ENCODE measurements at places on chromosomes 12 and 14. TPM values are rescaled to one million over a fixed set of nuclear protein-coding genes. Genes with fewer than 3 reads are reported as not detected.

Gene A2ML1
- not detected for polyA plus RNA-seq

DNA sequence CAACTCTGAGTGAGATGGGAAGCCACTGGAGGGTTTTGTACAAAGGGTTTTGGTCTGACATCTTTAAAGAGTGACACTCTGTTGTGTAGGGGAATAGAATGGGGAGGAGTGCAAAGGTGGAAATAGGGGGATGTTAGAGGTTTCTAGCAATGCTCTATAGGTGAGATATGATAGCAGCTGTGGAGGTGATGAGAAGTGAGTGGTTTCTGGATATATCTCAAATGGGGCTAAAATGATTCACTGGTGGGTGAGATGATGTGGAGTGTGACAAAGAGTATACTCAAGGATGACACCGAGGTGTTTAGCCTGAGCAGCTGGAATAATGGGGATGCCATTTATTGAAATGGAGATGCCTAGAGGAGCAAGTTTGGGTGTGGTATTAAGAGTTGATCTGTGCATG lies 426.4 kb downstream of the PCNX1 start:
- no peaks in the 10 kb centered on the region for H3K27me3 ChIP-seq
- H3K4me3 ChIP-seq = peak overlapping the region; percentile 23
- peaks cover 27% of the 10 kb centered on the region for H3K36me3 ChIP-seq
- DNase-seq = no peak

DNA sequence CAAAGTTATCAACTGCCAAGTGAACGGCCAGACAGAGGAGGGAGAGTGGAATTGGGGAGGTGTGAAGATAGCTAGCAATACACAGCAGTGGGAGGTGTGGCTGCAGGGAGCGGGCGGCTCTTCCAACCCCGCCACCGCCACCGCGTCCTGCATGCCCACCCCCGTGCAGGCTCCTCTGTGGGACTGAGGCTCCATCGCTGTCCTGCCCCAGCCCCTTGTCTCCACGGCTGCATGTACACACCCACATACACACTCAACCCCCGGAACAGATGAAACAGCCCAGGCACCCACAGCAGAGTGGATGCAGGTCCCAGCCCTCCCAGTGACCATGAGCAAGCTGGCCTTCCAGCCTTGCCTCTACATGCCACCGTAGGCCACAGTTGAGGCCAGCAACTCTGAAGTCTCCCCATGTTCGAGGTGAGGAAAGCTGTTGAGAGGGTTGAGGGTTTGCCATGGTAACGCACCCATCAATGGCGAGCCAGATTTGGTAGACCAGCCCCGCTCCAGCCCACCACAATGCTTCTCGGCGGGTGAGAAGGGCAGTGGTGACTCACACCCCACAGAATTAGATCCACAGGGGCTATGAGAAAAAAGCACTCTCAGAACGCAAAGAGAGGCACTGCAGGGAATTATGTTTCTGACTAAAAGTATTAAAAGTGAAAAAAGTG lies 39.3 kb downstream of the PITPNM2 start:
- no peak overlapping the region for H3K4me3 ChIP-seq
- H3K4me1 ChIP-seq = peaks cover 51% of the 10 kb centered on the region
- peak overlapping the region; percentile 18 for H3K27ac ChIP-seq
- DNase-seq = no peak
- no peaks in the 10 kb centered on the region for H3K27me3 ChIP-seq

DNA sequence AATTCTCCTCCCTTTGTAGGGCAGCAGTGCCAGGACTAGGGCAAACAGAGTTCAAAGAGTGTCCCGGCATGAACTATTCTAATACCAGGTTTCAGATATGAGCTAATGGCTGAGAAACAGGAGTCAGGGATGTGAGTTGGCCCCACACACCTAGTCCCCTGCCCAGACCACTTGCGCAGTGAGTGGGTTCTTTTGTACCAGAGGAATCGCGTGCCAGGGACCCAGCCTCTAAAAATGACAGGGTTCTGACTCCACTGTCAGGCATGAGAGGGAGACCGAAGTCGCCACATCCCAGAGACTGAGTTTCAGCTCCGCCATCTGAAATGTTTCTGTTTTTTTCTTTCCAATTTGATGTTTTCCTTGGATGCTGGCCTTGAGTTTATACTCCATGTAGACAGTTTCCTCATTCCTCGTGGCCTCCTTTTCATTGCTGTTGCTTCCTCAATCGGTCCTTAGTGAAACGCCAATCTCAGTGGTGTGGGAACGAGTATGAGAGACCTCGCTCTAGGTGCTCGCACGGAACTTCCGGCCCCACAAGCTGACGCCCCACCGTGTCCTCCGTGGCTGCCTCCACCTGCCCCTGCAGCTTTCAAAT lies 31.5 kb downstream of the FBXL14 start:
- peaks cover 11% of the 10 kb centered on the region for H3K36me3 ChIP-seq
- H3K27ac ChIP-seq = no peak overlapping the region
- no peak for DNase-seq
- peaks cover 27% of the 10 kb centered on the region for H3K27me3 ChIP-seq

DNA sequence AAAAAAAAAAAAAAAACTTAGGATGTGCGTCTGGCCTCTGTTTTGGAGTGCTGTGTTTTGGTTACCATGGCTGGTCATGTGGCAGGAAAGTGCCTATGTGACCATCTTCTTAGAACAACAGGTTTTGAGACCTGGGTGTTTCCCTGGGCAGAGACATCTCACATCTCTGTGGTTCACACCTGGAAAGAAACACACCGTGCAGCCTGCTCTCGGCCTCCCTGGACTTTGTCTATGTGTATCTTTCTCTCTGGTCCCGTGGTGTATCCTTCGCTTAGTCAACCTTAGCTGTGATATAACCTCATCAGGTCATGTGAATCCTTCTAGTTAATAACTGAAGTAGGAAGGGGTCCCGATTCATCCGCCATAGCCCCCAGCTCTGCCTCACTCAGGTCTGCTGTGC lies 22.6 kb downstream of the ACADS start:
- H3K27ac ChIP-seq = no peak overlapping the region
- peaks cover 5% of the 10 kb centered on the region for H3K27me3 ChIP-seq
- no peak for DNase-seq
- no peaks in the 10 kb centered on the region for H3K4me1 ChIP-seq
